T-helper 17 cell (primary cell): ENCODE measurements at places on chromosomes 1 and 21.

- DNase-seq = no peak
Observed at GRCh38 chr1:49251019-49251784, 474.5 kb upstream of the BEND5 start.

DNA sequence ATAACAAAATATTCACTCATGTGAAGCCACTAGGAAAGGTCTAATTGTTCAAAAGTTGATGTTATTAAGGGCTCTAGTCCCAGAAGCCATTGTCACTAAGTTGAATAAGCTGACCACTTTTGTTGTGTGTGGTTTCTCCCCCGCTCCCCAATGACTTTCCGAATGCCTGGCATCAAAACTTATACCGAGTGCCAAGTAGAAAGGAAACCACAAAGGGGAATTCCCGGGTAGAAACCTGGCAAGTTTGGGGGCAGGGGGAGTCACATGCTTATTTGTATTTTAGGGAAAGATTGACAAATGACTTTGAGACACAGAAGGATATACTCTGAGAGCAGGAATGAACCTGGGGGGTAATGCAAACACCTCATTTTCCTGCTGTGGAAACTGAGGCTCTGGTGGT is 154.1 kb downstream of the TGFBR3 start:
- no peak for DNase-seq

- DNase-seq = no peak
Observed at GRCh38 chr1:15314328-15315281, 67.6 kb downstream of the FHAD1 start.

- DNase-seq = no peak
Observed at GRCh38 chr1:228154021-228154669, 4.4 kb downstream of the GJC2 start.

GRCh38 chr1:228005511-228006033 is 1.2 kb upstream of the WNT3A start:
- no peak for DNase-seq

- DNase-seq = no peak
Observed at GRCh38 chr1:107842241-107842640, 122.7 kb downstream of the VAV3 start.

DNA sequence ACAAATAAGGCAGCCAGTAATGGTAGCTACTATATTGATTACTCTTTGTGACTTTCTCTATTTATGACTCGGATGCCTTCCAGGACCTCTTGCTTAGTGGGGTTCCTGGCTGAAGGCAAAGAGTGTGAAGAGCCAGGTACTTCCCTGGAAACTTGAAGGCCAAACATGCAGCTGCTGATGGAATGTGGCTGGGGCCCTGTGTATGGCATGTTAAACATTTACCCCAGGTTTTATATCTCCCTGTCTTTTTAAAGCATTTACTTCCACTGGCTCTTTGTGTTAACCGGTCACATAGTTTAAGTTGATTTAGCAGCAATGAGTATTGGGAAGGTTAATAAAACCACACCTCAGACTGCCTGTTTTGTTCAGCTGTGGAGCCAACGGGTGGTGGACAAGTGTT is 45.7 kb upstream of the PAXBP1 start:
- no peak for DNase-seq

- no peak for DNase-seq
Observed at GRCh38 chr21:16792101-16792500, 720.7 kb upstream of the CXADR start.

DNA sequence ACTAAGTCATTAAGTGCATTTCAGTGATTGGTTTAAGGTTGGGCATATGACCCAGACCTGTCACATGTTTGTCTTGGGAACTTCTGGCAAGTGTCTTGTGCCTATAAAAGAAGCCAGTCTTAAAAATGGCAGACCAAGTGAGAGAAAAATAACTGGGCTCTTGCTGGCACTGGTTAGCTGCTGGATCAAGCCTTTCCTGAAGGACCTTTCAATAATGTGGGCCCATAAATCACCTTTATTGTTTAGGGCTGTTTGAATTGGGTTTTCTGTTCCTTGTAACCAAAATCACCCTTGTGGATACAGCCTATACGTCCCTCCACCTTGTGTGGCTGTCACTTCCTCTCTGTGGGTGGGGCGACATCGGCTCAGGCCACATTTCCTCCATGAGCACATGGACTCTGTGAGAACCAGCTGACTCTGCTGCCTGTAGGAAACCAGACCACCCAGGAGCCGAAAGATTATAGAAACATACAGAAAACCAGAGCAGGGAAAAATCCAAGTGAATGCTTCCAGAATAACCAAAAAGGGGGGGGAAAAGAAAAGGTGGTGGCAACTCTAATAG is 25.6 kb upstream of the WNT4 start:
- DNase-seq = no peak

DNA sequence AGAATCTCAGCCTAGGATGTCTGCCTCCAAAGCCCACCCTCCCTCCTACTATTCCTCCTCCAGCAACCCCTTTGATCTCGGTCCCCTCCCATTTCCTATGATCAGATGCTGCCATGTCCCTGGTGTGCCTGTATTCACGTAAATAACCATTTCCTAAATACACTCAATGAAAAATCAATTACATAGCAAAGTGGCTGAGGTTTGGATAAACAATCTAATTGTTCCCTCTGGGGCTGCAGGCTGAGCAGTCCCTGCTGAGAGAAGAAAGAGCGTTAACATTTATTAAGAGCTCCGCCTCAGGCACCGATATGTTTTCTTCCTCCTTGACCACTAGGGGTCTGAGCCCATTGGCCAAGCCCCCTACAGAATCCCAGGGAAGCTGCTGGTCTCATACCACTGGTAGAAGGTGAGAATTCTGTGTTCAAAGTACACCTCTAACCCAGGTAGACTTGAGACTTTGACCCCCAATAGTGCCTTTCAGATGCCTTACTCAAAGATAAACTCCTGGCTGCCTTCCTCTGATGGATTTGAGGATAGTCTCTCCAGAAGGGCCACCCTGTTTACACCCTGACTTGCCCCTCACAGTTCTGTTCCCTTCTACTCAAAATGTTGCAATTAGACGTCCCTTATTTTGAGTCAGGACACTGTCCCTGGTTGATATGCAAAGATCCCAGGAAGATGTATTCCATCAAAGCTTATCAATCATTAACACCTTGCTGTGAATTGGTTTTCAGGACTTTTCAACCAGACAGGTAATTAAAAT is 33.9 kb upstream of the CAMK1G start:
- DNase-seq = no peak
